ENCODE measurements at places on chromosomes 13 and 19. TPM values are rescaled to one million over a fixed set of nuclear protein-coding genes. Genes with fewer than 3 reads are reported as not detected.

DNA sequence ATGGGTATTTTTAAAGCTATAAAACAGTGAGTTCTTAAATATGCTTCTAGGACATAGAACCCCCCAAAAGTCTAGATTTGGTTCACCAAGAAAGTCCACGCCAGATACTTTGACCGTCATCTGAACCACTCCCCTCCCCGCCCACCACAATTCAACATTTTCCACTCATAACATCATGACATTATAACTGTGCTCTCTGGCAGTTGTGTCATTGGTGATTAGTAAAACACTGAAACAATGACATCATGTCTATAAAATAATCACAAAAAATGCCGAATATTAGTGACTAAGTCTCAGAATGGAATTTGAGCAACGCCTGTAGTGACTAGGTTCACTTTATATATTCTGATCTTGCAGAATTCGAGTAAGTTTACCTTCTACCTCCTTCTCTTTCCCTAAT, 732.3 kb downstream of the FGF9 start:
- no peak for DNase-seq

GRCh38 chr13:112131081-112131712, 64.2 kb downstream of the SOX1 start:
- DNase-seq: no peak

DNA sequence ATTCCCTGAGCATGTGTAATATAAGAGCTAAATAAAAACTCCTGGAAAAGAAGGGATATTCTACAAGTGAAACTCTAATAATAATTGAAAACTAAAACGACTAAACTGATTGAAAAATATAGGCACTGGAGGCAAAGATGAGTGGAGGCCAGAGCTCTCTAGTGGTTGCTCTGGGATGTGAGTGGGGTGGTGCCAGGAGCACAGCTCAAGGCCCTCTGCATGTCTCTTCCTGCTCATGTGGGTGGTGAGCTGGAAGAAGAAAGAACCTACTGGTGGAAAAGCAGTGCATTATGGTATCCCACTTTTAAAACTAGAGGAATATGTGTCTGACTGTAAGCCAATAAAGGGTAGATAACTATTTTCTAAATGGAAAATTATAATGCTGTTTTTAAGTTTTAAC, 15.8 kb upstream of the ARHGEF7 start:
- DNase-seq: no peak

Gene COX7A1
- 470 TPM for polyA plus RNA-seq

Gene ZNF90
- 0.57 TPM for polyA plus RNA-seq

DNA sequence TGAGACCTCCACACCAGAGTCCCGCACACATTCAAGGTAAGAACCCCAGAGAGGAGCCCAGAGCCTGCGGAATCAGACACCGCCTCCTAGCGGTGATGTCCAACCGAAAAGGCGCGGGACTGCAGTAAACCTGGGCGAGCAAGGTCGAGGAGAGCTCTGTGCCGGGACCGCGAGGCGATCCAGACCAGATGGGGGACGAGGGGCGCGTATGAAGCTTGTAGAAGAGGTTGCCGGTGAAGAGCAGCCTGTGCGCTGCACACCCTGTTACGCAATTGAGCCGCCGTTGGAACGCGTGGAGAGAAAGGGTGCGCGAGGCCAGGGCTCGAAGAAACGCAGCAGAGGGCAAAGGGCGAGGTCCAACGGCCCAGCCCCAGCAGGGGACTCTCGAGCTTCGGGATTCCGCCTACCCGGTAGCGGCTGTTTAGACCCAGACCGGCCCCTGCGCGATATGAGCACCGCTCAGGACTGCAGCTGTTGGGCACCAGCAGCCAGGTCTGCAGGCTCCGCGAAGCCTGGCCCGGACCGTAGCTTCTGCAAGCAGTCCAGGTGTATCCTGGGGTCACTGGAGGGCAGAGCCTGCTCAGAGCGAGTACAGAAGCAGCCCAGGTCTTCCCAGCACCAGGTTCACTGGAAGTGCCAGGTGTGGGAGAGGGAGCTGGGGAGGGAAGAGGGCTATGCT, 65.9 kb upstream of the ZNF599 start:
- DNase-seq: peak; percentile 26

GRCh38 chr13:50284540-50284939, 269.3 kb downstream of the KCNRG start:
- no peak for DNase-seq

Gene SLC15A1
- polyA plus RNA-seq: not detected

GRCh38 chr19:17847538-17848366, at the start of gene JAK3:
TSS of gene JAK3 (minus strand) at chr19:17847982. CDS start at chr19:17844417, 3,565 bp downstream.
- peak; percentile 71 for DNase-seq

Gene GPC5
- not detected for polyA plus RNA-seq

GRCh38 chr19:33720691-33721682, 75.7 kb upstream of the KCTD15 start:
- no peak for DNase-seq

Gene RXFP2
- polyA plus RNA-seq: not detected

DNA sequence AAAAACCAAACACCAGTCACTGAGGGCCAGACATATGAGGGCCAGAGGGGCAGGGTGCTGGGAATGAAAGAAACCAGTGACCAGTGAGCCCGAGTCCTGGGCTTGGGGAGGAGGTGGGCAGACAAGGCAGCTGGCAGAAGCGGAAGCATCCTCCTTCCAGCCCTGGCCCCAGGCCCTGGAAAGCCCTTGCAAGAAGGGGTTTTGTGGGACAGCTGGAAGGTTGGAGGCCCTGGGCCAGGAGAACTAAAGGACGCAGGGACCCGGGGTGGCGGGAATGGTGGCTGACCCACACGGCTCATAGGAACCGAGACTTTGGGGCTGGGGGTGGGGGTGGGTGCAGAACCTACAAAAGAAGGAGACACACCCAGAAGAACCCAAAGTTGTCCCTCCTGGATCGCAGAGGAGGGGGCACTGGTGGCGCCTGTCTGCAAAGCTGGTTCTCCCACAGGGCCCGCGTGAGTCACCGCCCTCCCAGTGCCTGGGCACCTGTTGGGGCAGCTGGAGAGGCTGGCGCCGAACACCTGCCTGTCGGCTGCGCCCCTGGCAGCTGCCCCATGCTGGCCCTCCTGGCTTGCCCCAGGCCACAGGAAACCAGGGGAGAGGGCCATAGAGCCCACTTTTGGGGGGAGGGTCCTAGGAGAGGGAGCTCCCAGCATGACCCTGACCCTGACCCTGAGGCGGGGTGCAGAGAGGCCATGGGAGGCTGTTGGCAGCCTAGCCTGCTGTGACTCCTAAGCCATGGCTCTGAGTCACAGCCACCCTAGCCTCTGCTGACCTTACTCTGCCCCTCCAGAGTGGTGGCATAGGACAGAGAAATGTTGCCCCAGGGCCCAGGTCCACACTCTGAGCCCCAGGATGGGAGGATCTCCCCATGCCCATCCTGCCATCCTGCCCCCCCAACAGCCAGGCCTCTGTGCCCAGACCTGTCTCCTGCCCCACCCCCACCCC, 802 bp downstream of the DMPK start:
- no peak for DNase-seq

- peak; percentile 7 for DNase-seq
Observed at GRCh38 chr19:16361254-16361653, 36.6 kb downstream of the KLF2 start.

DNA sequence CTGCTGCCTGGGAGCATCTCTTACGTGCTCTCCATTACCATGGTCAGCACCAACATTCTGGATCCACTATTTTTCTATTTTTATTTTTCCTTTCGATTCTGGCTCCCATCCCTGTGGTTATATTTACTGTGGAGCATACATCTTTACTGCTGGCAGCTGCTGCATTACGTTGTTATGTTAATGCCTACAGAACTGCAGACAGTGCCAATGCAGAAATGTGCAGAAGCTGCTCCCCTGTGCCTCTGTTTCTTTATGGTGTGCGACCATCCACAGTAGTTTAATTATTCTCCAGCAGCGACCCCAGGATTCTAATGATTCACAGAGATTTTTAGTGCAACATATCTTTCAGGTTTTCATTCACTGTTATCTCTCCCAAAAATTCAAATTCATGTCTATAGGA, 911.7 kb upstream of the SLITRK6 start:
- no peak for DNase-seq

- DNase-seq: no peak
Observed at GRCh38 chr19:38559428-38560401, 58.0 kb downstream of the MAP4K1 start.

DNA sequence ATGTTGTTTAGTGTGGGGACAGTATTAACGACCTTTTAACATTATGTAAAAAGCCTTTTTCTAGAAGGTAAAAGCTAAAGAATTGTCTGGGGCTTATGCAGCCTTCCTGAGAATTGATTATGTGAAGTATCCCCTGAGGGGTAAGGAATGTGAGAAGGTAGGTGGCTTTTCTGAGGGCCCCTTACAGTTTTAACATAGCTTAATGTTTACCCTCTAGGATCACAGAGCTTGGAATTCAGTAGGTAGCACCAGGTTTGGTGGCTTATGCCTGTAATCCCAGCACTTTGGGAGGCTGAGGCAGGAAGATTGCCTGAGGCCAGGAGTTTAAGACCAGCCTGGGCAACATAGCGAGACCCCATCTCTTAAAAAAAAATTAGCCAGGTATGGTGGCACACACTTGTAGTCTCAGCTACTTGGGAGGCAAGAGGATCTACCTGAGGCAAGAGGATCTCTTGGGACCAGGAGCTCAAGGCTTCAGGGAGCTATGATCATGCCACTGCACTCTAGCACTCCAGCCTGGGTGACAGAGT, 101.3 kb downstream of the OLFM4 start:
- no peak for DNase-seq

Gene SLC25A42
- 21.1 TPM for polyA plus RNA-seq

Gene SLITRK6
- polyA plus RNA-seq: 0.12 TPM

Gene FLT3LG
- 5.5 TPM for polyA plus RNA-seq

Gene CACNG8
- polyA plus RNA-seq: 0.06 TPM

Gene THSD1
- 6.5 TPM for polyA plus RNA-seq

GRCh38 chr13:77337159-77337558, 10.3 kb upstream of the MYCBP2 start:
- no peak for DNase-seq

DNA sequence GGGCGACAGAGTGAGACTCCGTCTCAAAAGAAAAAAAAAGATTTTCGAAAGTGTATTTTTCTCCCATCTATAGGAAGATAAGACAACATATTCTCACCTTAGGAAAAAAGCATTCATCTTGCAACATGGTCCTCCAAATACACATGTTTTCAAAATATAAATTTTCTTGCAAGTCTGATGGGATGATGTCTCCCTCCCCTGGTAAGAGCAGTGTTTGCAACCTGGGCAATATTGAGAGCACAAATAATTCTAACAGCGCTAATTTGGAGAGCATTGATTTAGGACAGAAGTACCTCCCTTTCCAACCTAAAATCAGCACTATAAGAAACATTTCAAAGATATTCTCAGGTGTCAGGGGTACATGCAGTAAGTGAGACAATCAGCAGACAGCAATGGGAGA, 61.0 kb upstream of the SHISA2 start:
- no peak for DNase-seq

DNA sequence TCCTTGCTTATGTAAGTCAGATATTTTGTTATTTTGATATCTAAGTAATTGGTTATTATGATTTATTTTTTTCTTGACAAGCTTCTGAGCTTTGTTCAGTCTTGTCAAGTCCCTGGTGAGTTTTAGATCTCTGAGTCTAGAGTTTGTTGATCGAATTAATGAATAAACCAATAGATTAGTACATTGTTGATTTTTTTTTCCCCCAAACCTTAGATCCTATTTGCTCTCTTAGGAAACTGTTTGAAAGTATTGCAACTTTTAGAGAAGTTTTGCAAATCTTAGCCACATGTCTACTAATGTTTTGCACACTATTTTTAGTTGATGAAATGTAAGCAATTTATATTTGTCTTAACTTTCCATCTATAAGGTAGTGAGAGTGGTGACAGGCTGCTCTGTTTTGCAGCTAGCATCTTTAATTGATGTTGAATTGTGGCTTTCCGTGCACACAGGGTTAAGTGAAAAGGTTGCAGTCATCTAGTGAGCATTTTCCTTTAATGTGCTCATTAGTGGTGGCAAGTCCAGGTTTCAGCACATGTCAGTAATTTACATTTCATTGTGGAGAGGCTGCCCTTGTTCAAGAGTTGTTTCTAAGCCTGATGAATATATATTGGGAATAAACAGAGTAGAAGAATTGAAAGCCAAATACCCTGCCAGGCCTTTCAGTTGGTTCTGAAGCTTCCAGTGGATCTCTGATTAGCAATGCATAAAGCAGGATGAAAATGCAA, 86.3 kb downstream of the PCCA start:
- no peak for DNase-seq

Gene ZNF208
- 4.3 TPM for polyA plus RNA-seq

GRCh38 chr19:4172861-4173473, 9.4 kb downstream of the SIRT6 start:
- DNase-seq: peak; percentile 81

DNA sequence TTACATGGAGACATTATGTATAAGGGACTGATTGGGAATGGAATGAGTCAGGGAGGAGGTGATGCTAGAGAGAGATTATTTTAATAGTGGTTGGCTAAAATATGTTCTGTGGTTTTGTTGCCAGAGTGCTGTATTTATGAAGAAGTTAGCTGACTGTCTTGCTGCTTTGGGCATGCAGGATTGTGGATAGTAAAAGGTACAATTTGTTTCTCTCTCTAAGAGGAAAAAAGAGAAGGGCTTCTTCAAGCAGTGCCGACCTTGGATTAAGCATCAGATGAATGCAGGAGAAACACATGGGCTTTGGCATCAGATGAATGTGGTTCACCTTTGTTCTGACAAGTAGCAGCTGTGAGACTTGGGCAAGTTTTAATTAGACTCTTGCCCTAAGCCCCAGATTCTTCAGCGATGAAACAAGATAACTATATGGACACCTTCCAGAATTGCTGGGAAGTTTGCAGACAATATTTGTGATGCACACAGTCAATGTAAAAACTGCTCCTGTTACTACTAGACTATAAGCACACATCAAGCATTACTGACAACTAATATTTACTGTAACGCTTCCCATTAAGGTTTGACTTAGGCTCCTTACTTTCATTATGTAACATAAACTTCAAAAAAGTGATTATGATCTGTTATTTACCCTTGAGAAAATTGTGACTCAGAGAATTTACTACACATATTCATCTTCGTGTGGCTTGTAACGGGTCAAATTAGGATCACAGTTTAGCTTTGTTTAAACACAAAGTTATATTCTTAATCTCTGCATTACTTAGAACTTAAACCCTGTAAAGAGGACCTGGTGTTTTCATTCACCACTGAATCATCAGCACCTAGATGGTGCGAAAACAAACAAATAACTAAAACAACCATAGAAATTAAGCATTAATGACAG, 824.0 kb downstream of the PCDH9 start:
- no peak for DNase-seq

Gene GNA15
- polyA plus RNA-seq: 1.5 TPM

GRCh38 chr13:110250258-110250891, 56.6 kb downstream of the COL4A1 start:
- DNase-seq: peak; percentile 69

Gene ATXN8OS
- not detected for polyA plus RNA-seq

DNA sequence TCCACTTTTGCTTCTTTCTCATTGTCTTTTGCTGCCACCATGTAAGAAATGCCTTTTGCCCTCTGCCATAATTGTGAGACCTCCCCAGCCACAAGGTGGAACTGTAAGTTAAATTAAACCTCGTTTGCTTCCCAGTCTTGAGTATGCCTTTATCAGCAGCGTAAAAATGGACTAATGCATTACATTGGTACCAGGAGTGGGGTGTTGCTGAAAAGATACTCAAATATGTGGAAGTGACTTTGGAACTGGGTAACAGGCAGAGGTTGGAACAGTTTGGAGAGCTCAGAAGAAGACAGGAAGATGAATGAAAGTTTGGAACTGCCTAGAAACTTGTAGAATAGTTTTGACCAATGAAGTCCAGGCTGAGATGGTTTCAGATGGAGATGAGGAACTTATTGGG, 115.2 kb downstream of the B3GLCT start:
- DNase-seq: no peak

Gene GRIN3B
- 0.01 TPM for polyA plus RNA-seq

Gene TMEM238
- not detected for polyA plus RNA-seq

- no peak for DNase-seq
Observed at GRCh38 chr19:46958532-46958931, 61.1 kb upstream of the NPAS1 start.

GRCh38 chr13:90577726-90578125, 769.8 kb upstream of the MIR17HG start:
- DNase-seq: no peak
